ENCODE measurements at places on chromosomes 5 and 9. TPM values are rescaled to one million over a fixed set of nuclear protein-coding genes. Genes with fewer than 3 reads are reported as not detected.

Gene CDC23
- 18.0 TPM for total RNA-seq

Gene CAVIN4
- 1.5 TPM for total RNA-seq

Gene IGIP
- 26.6 TPM for total RNA-seq

DNA sequence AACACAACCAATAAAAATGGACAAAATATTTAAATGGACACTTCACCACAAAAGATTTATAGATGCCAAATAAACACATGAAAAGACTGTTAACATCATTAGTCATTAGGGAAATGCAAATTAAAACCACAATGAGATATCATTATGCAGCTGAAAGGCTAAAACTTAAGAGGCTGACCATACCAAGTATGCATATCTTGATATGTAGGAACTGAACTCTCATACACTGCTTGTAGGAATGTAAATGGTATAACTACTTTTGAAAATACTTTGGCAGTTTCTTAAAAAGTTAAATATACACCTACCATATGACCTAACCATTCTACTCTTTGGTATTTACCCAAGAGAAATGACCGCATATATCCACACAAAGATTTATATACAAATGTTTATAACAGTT, 13.6 kb upstream of the ADAMTS12 start:
- DNase-seq = no peak

Gene ADRB2
- total RNA-seq = 2.1 TPM

- DNase-seq = no peak
These were observed 1875.9 kb upstream of the CDH9 start for GRCh38 chr5:28914297-28914696.

Gene ACOT12
- total RNA-seq = 0.14 TPM

Gene RNF180
- total RNA-seq = 49.6 TPM

Gene JAK2
- 65.8 TPM for total RNA-seq

Measured in posterior vena cava (tissue), 2 donors.